Stimulated activated CD8-positive, alpha-beta memory T cell treated with anti-CD3 and anti-CD28 coated beads, Interleukin-4, amount 100 ng/mL, for 1 hour (primary cell): ENCODE measurements at places on chromosomes 12 and 14.

- DNase-seq, result no peak
Observed at GRCh38 chr12:27505761-27506160, 18.2 kb upstream of the PPFIBP1 start.

DNA sequence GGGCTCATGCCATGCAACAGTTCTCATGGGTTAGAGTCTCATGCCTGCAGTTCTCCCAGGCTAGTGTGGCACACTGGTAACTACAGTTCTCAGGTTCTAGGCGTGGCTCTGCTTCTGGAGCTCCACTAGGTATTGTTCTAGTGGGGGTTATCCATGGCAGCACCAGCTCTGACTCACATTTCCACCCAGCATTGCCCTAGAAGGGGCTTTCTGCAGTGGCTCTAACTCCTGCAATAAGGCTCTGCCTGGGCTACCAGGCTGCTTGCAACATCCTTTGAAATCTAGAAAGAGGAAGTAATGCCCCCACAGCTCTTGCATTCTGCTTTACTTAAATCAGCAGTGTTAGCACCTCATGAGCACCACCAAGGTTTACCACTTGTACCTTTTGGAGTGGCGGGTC, 220.3 kb upstream of the ARID2 start:
- no peak for DNase-seq

DNA sequence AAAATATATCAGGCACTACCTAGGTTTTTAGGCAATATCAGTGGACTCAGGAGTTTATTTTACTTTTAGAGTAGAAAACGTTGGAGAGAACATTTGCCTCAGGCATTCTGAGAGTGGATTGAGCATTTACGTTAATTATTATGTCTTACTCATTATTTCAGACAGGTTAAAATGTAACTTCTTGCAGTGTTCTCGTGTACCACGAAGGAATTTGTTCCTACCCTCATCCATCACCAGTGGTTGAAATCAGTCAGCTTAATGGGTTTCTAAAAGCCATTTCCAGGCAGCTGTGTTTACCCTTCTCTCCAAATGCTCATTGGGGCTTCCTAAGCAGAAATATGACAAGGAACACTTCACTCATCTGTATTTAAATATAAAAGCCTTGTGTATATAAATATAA, 9.1 kb upstream of the LDHB start:
- DNase-seq, result no peak

DNA sequence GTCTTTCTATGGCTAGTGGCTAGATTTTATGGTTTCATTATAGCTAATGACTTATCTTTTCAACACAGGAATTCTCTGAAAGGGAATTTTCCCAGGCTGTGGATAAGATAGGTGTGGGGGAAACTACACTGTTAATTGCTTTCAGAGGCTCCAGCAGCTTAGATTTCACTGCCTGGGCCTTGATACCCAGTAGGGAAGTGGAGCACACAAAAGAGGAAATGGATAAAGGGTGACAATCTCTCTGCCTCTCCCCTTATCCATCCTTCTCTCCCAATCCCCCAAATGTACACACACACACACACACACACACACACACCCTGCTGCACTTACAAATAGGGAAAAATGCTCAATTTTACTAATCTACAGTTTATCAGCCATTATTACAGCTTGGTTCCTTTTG, 19.1 kb downstream of the SIX4 start:
- no peak for DNase-seq

GRCh38 chr14:104797115-104798044, 1.8 kb upstream of the AKT1 start:
- DNase-seq, result no peak

DNA sequence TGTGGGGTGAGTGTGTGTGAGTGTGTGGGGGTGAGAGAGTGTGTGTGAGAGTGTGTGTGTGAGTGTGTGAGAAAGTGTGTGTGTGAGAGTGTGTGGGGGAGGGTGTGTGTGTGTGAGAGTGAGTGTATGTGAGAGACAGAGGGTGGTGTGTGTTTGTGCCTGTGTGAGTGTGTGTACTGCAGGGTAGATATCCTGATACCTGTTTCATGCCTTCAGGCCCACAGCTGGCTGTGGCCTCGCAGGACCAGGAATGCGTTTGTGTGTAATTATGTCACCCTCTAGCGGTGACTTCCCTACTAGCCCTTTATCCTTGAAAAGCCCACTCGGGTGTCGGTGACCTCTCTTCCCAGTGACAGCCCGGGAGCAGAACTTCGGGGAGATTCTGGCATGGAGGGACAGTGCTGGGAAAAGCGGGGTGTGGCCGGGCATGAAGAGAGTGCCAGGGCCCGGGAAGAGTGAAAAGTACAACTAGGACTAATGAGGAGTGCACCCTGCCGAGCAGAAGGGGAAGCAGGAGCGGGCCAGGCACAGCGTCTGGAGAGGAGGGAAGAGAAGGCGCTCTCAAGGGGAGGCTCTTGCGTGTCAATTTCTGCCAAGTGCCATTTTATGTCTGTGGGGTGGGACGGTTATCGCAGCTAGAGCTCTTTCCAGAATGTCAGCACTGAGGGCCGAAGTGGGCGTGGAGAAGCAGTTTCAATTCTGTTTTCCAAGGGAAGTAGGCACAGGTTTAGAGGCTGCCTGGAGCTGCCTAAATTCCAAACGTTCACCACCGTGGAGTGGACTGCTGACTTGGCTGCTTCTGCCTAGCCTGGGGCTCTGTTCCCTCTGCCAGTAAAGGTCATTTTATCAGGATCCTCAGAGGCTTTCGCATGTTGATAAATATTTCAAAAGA, 11.0 kb upstream of the FBXL14 start:
- no peak for DNase-seq

GRCh38 chr14:58426670-58427280, 556 bp downstream of the TIMM9 start:
- DNase-seq, result peak; percentile 17

DNA sequence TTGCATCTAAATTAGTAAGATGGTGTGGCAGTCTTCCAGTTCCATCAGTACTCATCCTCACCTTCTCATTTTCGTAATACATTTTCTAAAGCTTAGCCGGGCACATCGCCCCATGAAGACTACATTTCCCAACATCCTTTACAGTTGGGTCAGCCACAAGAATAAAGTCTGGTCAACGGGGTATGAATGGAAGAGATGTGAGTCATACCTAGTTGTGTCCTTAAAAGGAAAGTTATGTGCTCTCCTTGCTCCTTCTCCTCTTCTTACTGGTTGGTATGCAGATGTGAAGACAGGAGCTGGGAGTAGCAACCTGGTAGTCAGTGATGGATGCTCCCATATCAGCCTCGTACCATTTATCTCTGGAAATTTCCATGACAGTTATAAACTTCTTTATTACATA, 35.9 kb upstream of the EGLN3 start:
- no peak for DNase-seq

DNA sequence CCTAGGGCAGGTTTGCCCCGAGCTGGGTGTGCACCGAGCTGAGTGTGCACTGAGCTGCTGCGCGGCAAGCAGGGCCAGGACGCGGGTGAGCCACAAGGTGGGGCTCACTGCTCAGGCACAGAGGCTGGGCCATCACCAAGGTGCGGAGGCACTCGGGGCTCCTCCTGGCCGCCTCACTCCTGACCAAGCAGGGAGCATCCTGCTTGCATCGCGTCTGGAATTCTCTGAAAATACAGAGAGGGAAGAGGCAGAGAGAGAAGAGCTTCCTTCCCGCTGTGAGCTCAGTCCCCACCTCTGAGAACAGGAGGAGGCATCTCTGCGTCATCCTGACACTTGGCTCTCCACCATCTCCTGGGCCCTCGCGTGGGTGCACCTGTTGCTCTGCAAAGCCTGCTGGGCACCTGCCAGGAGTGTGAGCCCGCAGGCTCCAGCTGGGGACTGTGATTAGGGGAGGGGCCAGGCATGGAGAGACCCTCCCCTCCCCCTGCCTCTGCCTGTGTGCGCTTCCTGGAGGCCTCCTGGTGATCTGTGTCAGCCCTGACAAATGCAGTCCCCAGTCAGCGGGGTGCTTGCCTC, 116.3 kb downstream of the GLT1D1 start:
- DNase-seq, result no peak

DNA sequence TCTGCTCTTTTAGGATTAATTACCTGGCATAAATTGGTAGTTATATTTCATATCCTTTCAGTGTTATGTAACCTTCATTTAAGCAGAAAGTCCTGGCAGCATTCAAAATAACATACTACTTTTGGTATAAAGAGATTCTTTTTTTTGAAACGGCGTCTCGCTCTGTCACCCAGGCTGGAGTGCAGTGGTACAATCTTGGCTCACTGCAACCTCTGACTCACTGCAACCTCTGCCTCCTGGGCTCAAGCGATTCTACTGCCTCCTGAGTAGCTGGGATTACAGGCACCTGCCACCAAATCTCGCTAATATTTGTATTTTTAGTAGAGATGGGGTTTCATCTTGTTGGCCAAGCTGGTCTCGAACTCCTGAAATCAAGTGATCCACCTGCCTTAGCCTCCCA, 9.2 kb downstream of the KTN1 start:
- DNase-seq, result no peak

- no peak for DNase-seq
Observed at GRCh38 chr12:100229876-100230275, 29.3 kb downstream of the ACTR6 start.

DNA sequence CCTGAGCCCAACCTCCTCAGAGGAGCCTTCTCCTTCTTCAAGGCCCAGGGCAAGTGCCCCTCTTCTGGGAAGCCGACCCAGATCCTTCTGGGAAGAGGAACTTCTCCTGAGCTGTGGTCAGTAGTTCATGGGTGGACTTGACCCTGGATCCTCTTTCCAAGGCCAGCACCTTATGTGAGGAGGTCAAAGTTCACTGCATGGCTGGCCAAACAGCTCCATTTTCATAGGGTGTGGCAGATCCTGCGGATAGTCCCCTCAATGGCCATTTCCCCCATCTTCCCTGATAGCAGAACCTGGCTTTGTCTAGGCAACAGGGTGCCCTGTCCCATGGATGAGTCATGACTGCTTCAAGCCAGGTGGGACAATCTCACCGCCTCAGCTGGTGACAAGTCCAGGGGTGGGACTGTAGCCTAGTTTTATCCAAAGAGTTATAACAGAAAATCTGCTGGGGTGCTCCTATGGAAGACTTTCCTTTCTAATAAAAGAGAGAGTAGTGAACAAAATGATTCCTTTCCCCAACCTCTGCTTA, 10.4 kb downstream of the ASB2 start:
- DNase-seq, result no peak

DNA sequence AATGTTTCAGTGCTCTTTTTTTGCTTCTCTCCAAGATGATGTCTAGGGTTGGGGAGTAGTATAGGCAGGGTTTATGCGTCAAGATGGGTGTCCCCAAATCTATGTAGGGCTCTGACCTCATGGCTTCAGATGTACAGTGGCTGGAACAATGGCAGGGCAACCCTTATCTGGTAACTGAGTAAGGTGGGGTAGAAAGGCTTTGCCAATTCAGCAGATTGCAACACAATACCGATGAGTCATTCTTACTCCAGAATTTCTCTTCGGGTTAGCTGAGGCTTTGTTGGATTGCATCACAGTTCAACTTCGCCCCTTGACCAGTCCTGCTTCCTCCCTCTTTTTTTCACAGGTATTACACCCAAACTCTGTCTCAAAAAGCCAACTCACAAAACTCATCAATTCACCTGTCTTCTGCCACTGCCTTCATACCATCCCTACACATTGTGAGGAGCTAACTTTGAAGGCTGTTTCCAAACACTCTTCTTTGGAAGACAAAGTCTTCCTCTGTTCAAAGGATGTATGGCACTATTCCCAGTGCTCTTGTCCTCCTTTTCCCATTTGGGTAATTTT, 190.2 kb upstream of the CNOT2 start:
- no peak for DNase-seq

DNA sequence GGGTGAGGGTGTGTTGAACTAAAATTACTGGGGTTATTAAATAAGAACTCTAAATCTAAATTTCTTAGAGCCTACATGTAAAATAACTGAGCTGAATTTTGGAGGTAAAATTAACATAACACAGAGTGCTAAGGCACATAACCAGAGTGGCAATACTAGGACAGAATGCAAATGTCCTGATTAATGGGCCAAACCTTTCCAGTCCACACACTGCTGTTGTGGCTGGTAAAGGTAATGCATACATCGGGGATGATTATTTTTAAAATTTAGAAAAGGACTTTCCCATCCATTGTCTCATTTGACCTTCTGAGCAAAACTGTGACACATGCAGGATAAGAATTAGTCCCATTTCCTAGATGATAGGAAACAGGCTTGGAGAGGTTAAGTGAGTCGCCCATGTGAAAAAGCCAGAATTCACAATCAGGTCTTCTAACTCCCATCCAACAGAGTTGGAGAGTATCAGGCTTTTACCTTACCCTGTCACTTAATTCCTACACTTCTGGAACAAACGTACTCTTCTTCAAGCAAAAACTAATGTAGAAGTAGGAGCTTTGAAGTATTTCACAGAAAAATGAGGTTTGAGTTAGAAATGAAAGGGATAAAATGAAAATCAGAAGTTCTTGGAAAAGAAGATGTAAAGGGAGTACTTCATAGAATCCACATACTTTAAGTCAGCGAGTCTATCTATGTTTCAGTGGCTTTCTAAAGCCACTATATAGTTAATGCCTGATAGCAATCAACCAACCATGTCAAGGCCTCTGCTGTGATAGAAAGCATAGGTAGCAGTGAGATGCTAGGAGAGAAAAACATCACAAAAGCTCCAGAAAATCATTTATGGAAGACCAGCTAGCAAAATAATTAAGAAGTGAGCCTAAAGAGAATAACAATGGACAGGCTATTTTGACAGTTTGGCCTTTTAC, 334.9 kb upstream of the DIO2 start:
- no peak for DNase-seq

- DNase-seq, result no peak
Observed at GRCh38 chr12:20495997-20496396, 127.7 kb downstream of the PDE3A start.

- no peak for DNase-seq
Observed at GRCh38 chr12:749751-750270, 2.6 kb upstream of the WNK1 start.

DNA sequence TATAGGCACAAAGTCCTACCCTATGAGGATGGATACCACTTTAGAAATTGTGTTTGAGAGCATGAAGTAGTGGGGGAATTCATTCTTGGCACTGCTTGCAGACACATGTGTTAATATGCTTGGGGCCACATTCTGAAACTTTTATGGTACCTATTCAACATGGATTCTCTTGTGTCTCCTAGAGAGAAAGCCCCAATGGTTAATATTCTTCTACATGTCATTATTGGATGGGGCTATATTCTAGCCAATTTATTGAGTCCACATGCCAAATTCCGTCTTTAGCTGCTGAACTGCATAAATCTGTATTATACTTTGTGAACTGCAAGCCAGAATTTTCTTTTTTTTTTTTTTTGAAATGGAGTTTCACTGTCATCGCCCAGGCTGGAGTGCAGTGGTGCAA, 140.0 kb downstream of the KICS2 start:
- no peak for DNase-seq

GRCh38 chr12:109844091-109844490, 10.9 kb upstream of the TRPV4 start:
- no peak for DNase-seq

GRCh38 chr14:31492759-31493498, 5.1 kb upstream of the GPR33 start:
- DNase-seq, result no peak
